Effector memory CD8-positive, alpha-beta T cell (primary cell): ENCODE measurements at places on chromosomes 2 and 18.
A peak's percentile ranks its signal among the peaks of the same experiment; 100 is the strongest.

DNA sequence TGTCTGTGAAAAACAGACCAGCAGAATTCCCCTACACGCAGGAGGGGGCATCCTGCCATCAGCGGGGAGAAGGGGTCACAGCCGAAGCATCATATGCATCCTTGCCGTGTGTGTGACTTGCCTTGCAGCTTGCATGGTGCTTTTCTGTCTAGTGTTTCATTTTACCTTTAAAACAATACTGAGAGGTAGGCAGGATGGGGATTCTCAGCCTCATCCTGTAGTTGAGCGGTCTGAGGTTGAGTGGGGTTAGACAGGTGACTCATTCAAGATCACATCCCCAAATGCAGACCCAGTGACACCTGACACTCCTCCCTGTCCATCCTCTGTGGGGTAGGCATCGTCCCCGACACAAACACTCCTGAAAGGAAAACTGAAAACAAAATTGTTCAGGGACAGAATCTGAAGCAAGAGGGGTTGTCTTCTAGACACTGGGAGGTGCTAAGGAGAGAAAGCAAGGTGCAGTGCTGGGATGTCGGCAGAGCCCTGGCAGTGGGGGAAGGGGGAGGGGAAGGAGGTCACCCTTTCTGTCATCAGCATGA is 7.9 kb downstream of the ARL4C start:
- DNase-seq, result peak; percentile 71

- DNase-seq, result no peak
Observed at GRCh38 chr2:126739141-126739540, 83.2 kb downstream of the GYPC start.

- no peak for DNase-seq
Observed at GRCh38 chr2:28486526-28486925, 9.3 kb upstream of the PLB1 start.

GRCh38 chr2:174840436-174840835 is 76.2 kb upstream of the CHRNA1 start:
- DNase-seq, result no peak

GRCh38 chr18:183769-184168 is 25.4 kb downstream of the USP14 start:
- no peak for DNase-seq

GRCh38 chr2:127421116-127421800 is 3.0 kb downstream of the PROC start:
- no peak for DNase-seq

- DNase-seq, result no peak
Observed at GRCh38 chr2:28152585-28153280, 239.9 kb upstream of the FOSL2 start.

GRCh38 chr2:19736191-19736831 is 165.5 kb downstream of the TTC32 start:
- no peak for DNase-seq

- no peak for DNase-seq
Observed at GRCh38 chr2:128894896-128895295, 576.2 kb upstream of the HS6ST1 start.

DNA sequence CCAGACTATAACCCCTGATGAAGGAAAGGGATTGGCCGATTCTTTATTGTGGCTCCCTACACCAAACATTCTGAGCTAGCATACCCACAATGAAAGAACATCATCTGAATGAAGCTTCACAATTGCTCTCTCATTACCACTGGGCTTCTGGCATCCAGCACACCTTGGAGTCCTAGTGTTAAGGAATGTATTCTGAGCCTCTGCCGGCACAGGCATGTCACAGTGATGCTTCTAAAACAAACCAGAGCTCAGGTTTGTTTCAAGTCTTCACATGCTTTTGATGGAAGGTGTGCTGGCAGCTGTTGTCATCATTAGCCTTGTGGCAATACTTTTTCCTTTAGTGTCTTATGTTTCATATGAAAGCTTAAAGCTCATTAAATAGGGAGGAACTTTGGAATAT is 76.3 kb upstream of the RBBP8 start:
- DNase-seq, result no peak

GRCh38 chr2:118065921-118066511 is 22.3 kb upstream of the INSIG2 start:
- DNase-seq, result no peak

GRCh38 chr2:99868260-99868659 is 274.1 kb downstream of the AFF3 start:
- no peak for DNase-seq

GRCh38 chr2:203908066-203908796 is 28.3 kb upstream of the ICOS start:
- no peak for DNase-seq

- no peak for DNase-seq
Observed at GRCh38 chr2:18267501-18267900, 293.0 kb downstream of the RDH14 start.

DNA sequence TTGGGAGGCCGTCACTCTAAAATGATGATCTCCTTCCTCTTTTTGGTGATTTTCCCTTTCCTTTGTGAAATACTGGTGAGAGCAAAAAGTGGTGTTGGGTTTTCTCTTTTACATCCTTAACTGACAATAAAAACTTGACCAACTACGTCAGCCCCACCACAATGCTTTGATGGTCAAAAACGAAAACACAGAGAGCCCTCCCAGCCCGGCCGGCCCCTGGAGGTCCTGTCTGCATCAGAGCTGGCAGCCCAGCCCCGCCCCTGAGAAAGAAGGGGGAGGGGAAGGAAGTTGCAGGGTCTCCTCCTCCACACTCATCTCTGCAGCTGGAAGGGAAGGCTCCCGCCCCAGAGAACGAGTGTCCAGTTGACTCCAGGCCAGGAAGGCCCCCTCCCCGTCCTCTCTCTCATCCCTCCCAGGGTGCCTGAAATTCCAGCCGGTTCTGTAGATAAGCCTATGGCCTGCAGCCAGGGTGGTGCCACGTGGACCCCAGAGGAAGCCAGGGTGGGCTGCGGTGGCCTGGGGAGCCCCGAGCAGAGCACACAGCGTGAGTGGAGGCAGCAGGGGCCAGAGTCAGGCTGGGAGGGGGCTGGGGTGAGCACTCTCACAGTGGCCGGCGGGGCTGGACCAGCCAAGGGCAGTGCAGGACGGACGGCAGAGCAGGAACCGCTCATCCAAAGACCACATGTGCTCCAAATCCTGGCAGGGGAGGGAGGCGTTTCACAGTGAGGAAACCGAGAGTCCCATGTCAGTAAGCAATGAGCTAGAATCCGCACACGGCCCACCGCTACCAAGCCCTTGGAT is 19.8 kb downstream of the BIN1 start:
- no peak for DNase-seq

DNA sequence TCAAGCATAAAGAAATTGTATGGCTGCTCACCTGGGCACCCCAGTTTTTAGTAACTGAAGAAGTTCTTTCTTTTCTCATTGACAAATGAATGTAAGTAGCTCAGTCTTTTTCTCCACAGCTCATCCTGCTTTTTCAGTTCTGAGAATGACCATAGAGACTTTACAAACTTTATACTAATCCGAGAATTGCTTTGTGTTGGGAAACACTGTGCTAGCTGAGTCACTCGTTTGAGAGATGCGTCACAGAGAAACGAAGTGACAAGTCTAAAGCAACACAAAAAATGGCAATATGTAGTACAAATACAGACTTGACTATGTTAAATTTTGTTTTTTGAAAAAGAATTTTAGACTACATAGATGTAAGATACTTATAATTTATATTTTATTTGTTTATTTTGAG is 9.0 kb downstream of the LRRTM4 start:
- DNase-seq, result no peak

DNA sequence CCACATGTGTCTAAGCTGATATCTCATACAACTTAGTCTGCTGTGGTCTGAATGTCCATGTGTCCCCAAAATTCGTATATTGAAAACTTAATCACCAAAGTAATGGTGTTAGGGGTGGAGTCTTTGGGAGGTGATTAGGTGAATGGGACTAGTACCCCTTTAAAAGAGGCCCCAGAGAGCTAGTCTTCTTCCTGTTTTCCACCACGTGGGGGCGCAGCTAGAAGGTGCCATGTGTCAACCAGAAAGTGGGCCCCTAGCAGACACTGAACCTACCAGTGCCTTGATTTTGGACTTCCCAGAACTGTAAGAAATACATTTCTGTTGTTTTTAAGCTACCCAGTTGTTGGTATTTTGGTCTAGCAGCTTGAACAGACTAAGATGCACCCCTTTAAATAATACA is 86.6 kb downstream of the ASB1 start:
- DNase-seq, result no peak

DNA sequence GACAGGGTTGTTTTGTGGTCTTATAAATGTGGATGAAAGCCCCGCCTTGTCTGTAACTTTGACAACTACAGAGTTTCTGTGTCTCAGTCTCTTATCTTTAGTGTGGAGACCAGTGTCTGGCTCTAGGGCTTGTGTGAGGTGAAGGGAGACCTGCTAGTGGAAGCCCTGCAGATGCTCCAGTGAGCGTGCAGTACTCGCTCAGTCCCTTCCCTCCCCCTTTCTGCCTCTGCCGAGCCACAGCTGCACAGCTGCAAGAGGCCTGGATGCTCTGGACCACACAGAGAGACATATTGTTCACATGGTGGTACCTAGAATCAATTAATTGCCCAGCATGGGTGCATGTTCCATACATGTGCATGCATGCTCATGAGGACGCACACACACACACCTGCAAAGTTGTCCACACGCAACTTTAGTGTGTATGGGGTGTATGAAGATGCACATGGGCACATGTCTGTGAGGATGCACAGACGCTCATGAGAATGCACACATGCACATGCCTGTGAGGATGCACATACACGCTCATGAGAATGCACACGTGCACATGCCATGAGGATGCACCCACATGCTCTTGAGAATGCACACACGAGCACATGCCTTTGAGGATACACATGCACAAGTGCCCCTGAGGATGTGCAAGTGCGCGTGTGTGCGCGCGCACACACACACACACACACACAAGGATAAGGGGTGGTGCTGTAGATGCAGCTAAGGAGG is 282.1 kb upstream of the HS6ST1 start:
- DNase-seq, result no peak

DNA sequence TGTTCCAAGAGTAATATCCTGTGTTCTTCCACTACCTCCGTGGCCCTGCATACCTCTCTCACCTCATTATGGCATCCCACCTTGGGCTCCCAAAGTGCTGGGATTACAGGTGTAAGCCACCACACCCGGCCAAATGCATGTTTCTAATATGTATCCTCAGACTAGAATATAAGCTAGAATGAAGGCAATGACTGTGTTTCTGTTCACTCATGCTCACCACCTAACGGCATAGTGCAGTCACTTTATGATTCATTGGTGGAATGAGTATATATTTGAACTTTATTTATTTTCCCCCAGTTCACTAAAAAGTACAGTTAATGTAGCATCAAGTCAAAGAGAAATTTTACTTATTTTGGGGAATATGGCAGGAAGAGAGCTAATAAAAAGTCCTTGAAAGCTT is 11.3 kb downstream of the PIGN start:
- no peak for DNase-seq
